ENCODE measurements at places on chromosomes 3 and 15. TPM values are rescaled to one million over a fixed set of nuclear protein-coding genes. Genes with fewer than 3 reads are reported as not detected.

NPAP1 gene
- not detected for total RNA-seq

SLC35G2 gene
- 15.0 TPM for total RNA-seq

TBL1XR1 gene
- 192 TPM for total RNA-seq

SLC24A5 gene
- not detected for total RNA-seq

TYRO3 gene
- total RNA-seq = 8.5 TPM
